ENCODE measurements at places on chromosomes 5 and 9.

DNA sequence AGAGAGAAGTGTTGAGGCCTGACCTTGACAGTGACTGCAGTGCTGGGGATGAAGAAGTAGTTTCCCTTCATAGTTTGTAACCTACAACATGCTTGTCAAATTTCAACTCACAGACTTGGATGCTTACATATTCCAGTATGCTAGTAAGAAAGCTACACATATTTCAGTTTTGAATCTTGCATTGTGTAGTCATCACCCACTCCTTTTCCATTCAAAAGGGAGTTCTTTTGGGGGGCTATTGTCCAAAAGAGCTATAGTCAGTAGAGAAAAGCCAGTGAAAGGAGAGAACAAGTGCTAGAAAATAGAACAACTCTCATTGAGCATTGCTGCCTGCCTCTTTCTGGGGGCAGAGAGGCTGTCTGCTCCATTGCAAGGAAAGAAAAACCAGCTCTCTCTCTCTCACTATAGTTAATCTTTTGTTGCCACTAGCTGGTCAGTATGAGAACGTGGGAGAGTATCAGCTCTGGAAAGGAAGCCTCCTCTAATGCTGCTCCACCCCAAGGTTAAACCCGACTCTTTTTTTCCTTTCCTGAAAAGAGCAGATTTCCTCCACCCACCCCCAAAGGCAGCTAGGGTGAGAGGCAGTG lies 7.3 kb downstream of the ASTN2 start:
- no peak for DNase-seq

GRCh38 chr5:167804512-167805220 lies 486.8 kb upstream of the WWC1 start:
- DNase-seq: no peak

GRCh38 chr9:69377291-69377690 lies 52.3 kb downstream of the ENTREP1 start:
- DNase-seq: no peak

GRCh38 chr5:80033513-80033912 lies 1.6 kb upstream of the THBS4 start:
- no peak for DNase-seq

- peak; percentile 79 for DNase-seq
Observed at GRCh38 chr5:125408448-125409233, 662.2 kb upstream of the ZNF608 start.

- DNase-seq: no peak
Observed at GRCh38 chr9:33193818-33194217, 26.7 kb upstream of the B4GALT1 start.

Data from AG09309 (cell line).